ENCODE measurements at places on chromosomes 12 and 14.

GRCh38 chr12:6172086-6172485 lies 28.1 kb upstream of the CD9 start:
- DNase-seq, result no peak

- no peak for DNase-seq
These were observed 10.0 kb downstream of the ANKRD9 start for GRCh38 chr14:102499401-102500157.

DNA sequence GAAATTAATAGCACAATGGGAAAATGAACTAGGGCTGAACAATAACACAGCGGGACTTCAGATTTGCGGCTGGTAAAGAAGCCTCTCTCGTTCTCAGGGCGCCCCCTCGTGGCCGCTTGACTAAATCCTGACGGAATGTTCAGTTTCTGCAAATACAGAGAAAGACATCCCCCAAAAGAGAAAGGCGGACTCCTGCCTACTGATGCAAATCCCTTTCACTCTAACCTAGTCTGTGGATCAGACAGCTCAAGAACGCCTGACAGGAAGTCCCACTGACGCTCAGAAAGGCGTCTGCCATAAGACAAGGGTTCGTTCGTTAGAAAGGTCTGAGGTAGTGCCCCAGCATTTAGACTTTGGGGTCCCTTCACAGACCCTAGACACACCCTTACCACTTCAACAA lies 2.5 kb downstream of the NUAK1 start:
- peak; percentile 71 for DNase-seq

DNA sequence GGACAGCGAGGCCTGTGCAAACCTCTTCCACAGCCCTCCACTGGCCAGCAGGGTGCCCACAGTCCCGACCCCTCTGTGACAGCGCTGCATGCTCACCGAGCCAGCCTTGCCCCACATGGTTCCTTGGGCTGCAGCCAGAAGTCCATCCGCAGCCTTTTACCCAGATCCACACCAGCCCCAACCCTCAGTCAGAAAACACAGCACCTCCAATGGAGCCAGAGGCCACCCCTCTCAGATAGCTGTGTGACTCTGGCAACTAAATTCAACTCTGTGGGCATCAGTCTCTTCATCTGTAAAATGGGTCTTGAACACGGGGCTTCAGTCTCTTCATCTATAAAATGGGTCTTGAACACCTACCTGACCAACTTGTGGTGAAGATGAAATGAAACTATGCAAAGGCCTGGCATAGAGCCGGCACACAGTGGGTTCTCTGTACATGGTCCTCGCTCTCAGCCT lies 38.0 kb downstream of the NFKBIA start:
- no peak for DNase-seq

DNA sequence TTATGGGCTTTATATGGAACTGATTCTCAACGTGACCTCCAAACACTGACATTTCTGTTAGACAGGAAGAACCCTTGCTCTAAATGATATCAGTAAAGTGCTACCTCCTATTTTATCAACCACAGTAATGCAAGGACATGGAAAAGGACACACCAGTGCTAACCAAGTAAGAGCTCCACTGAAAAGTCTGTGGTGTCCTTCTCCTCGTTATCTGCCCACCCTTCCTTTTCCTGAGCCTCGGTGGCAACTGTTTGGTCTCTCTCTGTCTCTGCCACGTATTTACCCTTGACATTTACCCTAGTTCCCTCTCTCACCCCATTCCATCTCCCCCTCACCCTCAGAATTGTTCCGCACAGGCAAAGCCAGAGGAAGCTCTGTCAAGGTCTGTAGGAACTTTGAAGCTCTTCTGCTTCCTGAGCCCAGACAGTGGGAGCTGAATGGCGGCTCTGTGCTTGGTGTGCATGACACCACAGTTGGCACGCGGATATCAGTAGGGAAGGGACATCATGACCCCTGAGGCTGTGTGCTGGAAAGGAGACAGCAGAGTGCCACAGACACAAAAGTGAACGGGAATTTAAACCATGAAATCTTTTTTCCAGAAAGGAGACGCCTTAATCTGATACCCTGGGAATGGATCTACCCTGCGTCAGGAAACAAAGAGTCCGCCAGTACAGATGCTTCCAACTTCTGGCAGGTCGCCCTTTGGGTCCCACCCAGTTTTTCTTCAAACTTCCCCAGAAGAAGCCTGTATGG lies 50.8 kb downstream of the NTN4 start:
- DNase-seq, result no peak

DNA sequence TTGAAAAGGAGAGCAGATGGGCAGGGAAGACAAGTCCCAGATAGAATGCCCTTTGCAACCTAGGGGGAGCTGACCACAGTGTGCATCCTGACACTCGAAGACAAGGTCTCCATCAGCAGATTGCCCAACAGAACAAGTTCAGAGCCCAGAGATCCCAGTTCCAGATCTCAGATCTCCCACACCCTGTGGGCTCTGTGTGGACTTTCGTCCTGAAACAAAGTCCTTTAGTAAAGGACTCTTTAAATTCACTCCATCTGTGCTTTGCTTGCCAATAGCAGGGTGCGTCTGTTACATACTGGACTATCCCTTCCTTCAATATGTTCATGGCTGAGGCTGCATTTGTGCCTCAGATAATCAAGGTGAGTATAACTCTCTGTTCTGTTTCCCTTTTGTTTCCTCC lies 8.7 kb upstream of the C1RL start:
- DNase-seq, result no peak

DNA sequence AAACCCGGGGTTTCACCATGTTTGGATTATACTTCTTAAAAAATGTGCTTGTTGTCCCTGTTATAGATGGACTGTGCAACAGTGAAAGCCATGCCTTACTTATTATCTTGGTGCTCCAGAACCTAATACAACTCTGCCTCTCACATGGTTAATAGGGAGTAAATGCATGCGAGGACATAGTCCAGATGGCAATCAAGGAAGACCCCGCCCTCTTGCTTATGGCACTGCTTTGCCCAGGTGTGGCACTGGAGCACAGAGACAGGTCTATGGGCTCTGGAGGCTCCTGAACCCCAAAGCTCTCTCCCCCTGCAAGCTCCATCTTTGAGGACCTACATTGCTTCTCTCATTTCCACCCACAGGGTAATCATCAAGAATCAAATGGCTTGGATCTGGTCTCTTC lies 162.1 kb upstream of the NTF3 start:
- no peak for DNase-seq

DNA sequence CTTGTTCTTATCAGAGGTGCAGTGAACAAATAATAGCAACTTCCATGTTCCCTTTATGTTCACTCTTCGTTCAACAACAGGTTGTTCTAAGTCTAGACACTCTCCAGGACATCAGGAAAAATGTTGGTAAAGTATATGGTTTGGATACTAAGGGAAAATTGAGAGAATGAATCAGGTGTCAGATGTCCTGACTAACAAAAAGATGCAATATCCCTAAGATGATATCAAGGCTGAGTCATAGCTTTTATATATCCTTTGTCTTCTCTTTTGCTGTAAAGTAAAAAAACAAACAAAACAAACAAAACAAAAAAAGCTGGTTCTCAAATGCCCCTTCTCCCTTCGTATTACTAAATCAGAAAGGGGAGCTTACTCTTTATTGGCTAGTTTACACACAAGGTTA lies 11.1 kb downstream of the GLIPR1L1 start:
- no peak for DNase-seq

GRCh38 chr14:42421377-42422078 lies 814.9 kb downstream of the LRFN5 start:
- no peak for DNase-seq

DNA sequence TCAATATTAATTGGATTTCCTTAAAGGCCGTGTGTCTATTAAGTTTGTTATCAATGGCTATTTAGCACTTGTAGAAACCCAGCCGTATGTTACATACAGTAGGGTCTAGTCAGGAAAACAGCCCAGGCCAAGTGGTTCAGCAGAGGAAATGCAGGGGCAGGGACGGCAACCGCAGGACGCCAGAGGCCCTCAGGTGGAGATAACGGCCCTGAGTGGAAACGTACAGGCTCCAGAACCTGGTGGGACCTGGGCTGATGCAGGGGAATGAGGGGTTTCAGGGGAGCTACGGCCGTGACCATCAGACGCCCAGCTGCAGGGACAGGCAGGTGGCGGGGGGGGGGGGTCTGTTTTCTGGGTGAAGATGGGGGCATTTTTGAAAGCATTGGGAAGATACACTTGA lies 3.7 kb upstream of the ANKLE2 start:
- no peak for DNase-seq

- no peak for DNase-seq
These were observed 4.9 kb upstream of the AP1G2 start for GRCh38 chr14:23572524-23572828.

GRCh38 chr12:40309001-40309400 lies 84.2 kb downstream of the LRRK2 start:
- DNase-seq, result no peak

DNA sequence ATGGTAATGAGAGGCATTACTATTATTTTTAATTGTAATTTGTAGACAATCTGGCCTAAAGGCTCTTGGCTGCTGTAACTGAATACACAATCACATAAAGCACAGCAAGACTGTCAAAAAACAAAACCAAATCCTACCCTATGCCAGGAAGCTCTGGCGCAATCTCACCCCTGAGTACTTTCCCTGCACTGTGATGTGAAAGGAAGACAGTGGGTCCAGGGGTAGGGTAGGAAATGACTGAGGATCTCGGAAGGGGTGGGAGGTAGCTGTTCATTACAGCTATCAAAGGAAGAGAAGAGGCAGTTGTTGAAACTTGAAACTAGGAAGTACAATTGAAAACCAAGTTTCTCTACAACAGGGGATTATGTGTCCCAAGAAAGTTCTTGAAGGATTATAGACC lies 202.8 kb downstream of the ANO2 start:
- no peak for DNase-seq

DNA sequence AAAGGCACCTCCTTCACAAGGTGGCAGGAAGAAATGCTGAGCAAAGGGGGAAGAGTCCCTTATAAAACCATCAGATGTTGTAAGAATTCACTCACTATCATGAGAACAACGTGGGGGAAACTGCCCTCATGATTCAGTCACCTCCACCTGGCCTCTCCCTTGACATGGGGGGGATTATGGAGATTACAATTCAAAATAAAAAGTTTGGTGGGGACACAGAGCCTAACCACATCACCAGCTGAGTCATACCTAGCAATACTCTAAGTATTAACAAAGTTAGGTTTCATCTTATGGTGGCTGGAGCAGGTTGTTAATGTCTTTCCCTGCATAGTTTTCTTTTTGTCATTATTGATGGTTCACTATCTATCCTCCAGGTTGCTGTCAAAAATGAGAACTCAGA lies 113.2 kb upstream of the PPFIA2 start:
- DNase-seq, result no peak

DNA sequence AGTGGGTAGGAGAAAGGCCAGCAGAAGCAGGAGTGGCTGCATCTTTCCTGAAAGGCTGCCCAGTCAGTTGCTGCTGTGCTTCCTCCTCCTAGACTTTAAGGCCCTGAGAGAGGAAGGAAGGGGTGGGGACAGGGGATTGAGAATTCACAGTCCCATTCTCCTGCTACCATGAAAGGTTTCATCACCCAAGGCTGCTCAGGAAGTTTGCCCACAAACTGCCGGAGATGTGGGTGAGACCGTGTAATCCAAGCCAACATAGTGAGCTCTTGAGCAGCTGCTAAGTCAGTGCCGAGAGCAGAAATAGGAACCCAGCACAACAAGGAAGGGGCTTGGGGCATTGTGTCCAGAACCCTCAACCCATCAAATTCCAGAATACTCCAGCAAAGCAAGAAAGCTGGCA lies at the start of gene CTSG:
CTSG (minus strand) TSS at position 69 of the 400 bp plus-strand sequence; CDS start at position 42, 27 bp downstream.
- DNase-seq, result no peak

- no peak for DNase-seq
These were observed 106.5 kb upstream of the PRKD1 start for GRCh38 chr14:30034152-30034551.

- no peak for DNase-seq
These were observed 110.4 kb downstream of the DAD1 start for GRCh38 chr14:22478670-22479069.

- DNase-seq, result no peak
These were observed 1.2 kb downstream of the GLIPR1 start for GRCh38 chr12:75481774-75482173.

DNA sequence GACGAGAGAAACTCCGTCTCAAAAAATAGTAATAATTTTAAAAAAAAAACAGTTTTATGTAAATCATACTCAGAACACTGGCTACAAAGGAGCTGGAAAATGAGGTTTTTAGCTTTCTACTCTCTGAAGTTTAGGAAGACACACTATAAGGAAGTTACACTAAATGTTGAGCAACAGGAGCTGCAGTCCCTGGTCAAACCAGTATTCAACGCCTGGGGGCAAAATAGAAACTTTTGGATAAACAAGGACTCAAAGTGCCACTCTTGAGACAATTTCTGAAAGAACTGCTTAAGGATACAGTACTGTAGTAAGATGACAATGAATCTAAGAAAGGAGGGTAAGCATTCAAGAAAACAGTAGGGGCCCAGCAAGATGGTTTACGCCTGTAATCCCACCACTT lies 29.3 kb downstream of the ACTR6 start:
- DNase-seq, result no peak

GRCh38 chr14:61531465-61532122 lies 163.7 kb upstream of the HIF1A start:
- no peak for DNase-seq

DNA sequence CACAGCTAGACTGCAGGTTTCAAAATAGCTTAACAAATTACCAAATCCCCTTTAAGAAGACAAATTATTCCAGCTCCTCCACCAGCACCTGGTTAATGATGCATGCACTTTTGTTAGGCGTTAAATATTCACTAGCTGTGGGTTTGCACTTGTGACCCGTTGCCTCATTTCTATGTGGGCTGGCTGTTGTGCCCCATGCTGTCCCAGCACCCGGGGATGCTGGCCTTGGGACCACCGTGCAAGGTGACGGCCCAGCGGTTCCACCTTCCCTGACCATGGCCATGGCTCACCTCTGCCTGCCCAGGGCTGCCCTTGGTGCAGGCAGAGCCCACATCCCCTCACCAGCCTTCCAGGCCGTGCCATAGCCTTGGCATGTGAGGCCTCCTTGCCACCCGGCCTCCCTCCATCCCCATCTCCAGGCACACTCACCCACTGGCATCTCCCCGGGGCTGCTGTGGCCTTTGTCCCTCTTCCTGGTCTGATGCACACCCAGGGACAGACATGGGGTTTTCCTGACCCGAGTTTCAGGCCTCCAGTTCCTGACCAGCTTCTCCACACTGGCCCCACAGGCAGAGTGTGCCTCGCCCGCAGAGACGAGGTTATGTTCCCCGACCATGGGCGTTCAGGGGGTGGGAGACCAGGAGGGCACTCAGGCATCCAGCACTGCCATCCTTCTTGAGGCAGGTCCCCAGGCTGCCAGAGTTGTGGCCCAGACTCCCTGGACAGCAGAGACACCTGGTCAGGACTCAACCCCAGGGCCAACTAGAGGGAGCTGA lies 20.3 kb upstream of the C14orf180 start:
- no peak for DNase-seq

- no peak for DNase-seq
These were observed 592 bp downstream of the KRT7 start for GRCh38 chr12:52233462-52234207.

All from stimulated activated CD8-positive, alpha-beta memory T cell treated with anti-CD3 and anti-CD28 coated beads, Interleukin-15, amount 100 ng/mL, for 24 hours (primary cell).